GM23248 (cell line): ENCODE measurements at places on chromosomes 2 and 18. TPM values are rescaled to one million over a fixed set of nuclear protein-coding genes. Genes with fewer than 3 reads are reported as not detected.

GRCh38 chr18:8253944-8254343, 355.3 kb upstream of the RAB12 start:
- H3K4me1 ChIP-seq: no peaks in the 10 kb centered on the region
- no peak overlapping the region for H3K27ac ChIP-seq
- H3K36me3 ChIP-seq: 0 out of 2 replicates have a peak, but pooled peaks cover 3% of the 10 kb centered on the region
- no peaks in the 10 kb centered on the region for H3K27me3 ChIP-seq

- peaks cover 20% of the 10 kb centered on the region for H3K4me1 ChIP-seq
- DNase-seq: peak; percentile 86
- peak overlapping the region; percentile 98 for H3K27ac ChIP-seq
- H3K27me3 ChIP-seq: no peaks in the 10 kb centered on the region
- H3K4me3 ChIP-seq: peak overlapping the region; percentile 70
These were observed 119.0 kb downstream of the ARL4C start for GRCh38 chr2:234377761-234378391.

DNA sequence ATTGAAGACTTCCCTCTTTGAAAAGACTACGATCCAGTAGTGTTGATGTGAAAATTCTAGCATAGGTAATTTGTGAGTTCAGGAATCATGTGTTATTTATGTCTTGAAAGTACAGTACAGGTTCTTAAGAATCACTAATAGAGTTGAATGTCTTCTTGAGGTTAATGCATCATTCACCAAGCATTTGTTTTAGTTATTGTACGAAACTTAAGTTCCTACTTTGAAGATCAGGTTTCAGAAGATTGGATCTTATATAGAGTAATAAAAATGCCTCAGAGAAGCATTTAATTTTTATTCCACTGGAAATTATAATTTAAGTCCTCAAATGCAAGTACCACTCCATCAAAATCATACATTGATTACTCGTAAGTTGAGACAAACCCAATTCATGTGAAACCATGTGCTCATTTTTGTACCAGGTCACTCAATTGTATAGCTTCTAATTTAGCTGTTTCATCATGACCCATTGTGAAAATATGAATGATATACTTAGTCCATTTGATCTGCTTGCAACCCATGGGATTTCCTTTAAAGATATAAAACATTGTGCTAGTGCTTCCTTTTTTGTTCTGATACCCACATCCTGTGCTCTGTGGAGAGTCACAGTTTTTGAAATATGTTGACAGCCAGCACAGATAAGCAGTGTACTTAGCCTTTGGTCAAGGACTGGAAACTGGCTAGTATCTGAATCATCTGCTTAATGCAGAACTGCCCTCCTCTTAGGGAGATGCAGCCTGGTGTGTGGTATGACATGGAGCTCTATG, 22.5 kb upstream of the RAB27B start:
- no peaks in the 10 kb centered on the region for H3K27me3 ChIP-seq
- peak; percentile 81 for DNase-seq
- H3K36me3 ChIP-seq: no peaks in the 10 kb centered on the region
- peak overlapping the region; percentile 50 for H3K27ac ChIP-seq
- peaks cover 18% of the 10 kb centered on the region for H3K4me1 ChIP-seq
- H3K4me3 ChIP-seq: no peak overlapping the region

DNA sequence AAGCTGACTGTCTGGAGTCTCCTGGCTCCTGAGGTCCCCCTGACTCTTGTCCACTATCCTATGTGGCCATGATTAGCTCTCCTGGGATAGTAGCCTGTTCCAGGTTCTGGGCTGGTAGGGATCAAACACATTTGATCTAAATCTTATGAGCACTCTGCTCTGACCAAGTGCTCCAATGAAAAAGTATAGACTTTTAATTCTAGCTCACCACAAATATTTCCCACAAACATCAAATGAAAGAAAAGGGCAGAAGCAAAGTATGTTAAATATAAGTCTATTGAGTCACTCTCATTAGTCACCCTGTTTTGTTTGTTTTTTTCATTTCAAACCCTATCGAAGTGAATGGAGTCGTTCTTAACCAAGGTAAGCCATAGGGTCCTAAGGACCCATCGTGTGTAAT, 39.7 kb upstream of the NEDD4L start:
- no peak overlapping the region for H3K4me3 ChIP-seq
- no peaks in the 10 kb centered on the region for H3K27me3 ChIP-seq
- peak; percentile 85 for DNase-seq
- peak overlapping the region; percentile 75 for H3K27ac ChIP-seq
- H3K4me1 ChIP-seq: peaks cover 37% of the 10 kb centered on the region

SELENOI gene
- 11.6 and 19.8 TPM in 2 replicates for total RNA-seq

DNA sequence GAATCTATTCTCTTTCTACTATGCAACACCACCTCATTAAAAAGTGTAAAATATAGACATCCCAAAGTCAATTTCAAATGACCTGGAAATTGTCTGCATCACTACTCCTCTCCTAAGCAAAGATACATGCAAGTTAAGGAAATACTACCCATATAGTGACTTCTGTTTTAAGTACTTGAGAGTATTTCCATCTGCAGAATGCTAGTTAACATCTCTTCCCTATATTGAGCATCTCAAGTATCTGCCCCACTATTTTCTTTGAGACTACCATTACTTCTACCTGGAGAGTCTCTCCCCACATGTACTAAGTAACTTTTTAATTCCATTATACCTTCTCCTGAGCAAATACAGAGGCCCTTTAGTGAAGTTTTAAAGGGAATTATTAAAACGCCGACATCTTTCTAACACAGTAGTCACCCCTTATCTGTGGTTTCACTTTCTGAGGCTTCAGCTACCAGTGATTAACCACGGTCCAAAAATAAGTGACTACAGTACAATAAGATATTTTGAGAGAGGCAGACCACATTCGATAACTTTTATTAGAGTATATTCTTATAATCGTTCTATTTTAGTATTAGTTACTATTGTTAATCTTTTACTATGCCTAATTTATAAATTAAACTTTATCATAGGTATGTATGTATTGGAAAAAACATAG, 21.8 kb downstream of the CWC22 start:
- H3K27me3 ChIP-seq: no peaks in the 10 kb centered on the region
- H3K4me1 ChIP-seq: peaks cover 19% of the 10 kb centered on the region
- no peak overlapping the region for H3K4me3 ChIP-seq
- peaks cover 37% of the 10 kb centered on the region for H3K36me3 ChIP-seq
- no peak for DNase-seq
- no peak overlapping the region for H3K27ac ChIP-seq

GRCh38 chr2:138846216-138846821, 66.1 kb upstream of the NXPH2 start:
- no peak overlapping the region for H3K27ac ChIP-seq
- H3K27me3 ChIP-seq: no peaks in the 10 kb centered on the region
- H3K4me1 ChIP-seq: no peaks in the 10 kb centered on the region
- peak; percentile 57 for DNase-seq

- peaks cover 62% of the 10 kb centered on the region for H3K4me1 ChIP-seq
- H3K27me3 ChIP-seq: no peaks in the 10 kb centered on the region
- H3K27ac ChIP-seq: peak overlapping the region; percentile 93
- peak overlapping the region; percentile 22; the same call in 1 of the 2 replicates for H3K4me3 ChIP-seq
- DNase-seq: peak; percentile 94
- H3K36me3 ChIP-seq: no peaks in the 10 kb centered on the region
These were observed 95.7 kb upstream of the SLC39A10 start for GRCh38 chr2:195561116-195561921.

- peak; percentile 47 for DNase-seq
- H3K4me3 ChIP-seq: peak overlapping the region; percentile 30
- peak overlapping the region; percentile 47 for H3K27ac ChIP-seq
- no peaks in the 10 kb centered on the region for H3K27me3 ChIP-seq
- H3K36me3 ChIP-seq: no peaks in the 10 kb centered on the region
- H3K4me1 ChIP-seq: peaks cover 36% of the 10 kb centered on the region
These were observed 17.5 kb downstream of the MAP4K3 start for GRCh38 chr2:39419282-39420223.

GRCh38 chr2:38147333-38148121, 71.6 kb upstream of the CYP1B1 start:
- no peaks in the 10 kb centered on the region for H3K27me3 ChIP-seq
- H3K36me3 ChIP-seq: no peaks in the 10 kb centered on the region
- DNase-seq: peak; percentile 38
- peak overlapping the region; percentile 99 for H3K27ac ChIP-seq
- 0 out of 2 replicates have a peak overlapping the region, but pooled peaks have one; percentile 55 for H3K4me3 ChIP-seq

HIBCH gene
- 10.4 and 12.0 TPM in 2 replicates for total RNA-seq

- H3K4me3 ChIP-seq: no peak overlapping the region
- DNase-seq: no peak
- H3K27ac ChIP-seq: no peak overlapping the region
- H3K4me1 ChIP-seq: no peaks in the 10 kb centered on the region
- peaks cover 15% of the 10 kb centered on the region; the same call in 1 of the 2 replicates for H3K36me3 ChIP-seq
These were observed 212.5 kb downstream of the NBAS start for GRCh38 chr2:15348636-15349035.

GRCh38 chr2:197711578-197711977, 6.4 kb downstream of the MARS2 start:
- peaks cover 26% of the 10 kb centered on the region for H3K4me1 ChIP-seq
- no peak overlapping the region for H3K27ac ChIP-seq
- H3K27me3 ChIP-seq: no peaks in the 10 kb centered on the region
- no peaks in the 10 kb centered on the region for H3K36me3 ChIP-seq
- peak; percentile 80 for DNase-seq

- H3K27me3 ChIP-seq: no peaks in the 10 kb centered on the region
- DNase-seq: no peak
- no peaks in the 10 kb centered on the region for H3K36me3 ChIP-seq
- no peaks in the 10 kb centered on the region for H3K4me1 ChIP-seq
- H3K27ac ChIP-seq: no peak overlapping the region
These were observed 14.9 kb upstream of the SOS1 start for GRCh38 chr2:39135690-39136259.

- no peaks in the 10 kb centered on the region for H3K27me3 ChIP-seq
- H3K4me3 ChIP-seq: no peak overlapping the region
- no peaks in the 10 kb centered on the region for H3K36me3 ChIP-seq
- H3K27ac ChIP-seq: no peak overlapping the region
- no peak for DNase-seq
These were observed 486.4 kb downstream of the FBXO15 start for GRCh38 chr18:73660931-73661856.
